ENCODE measurements at places on chromosomes 11 and 22. TPM values are rescaled to one million over a fixed set of nuclear protein-coding genes. Genes with fewer than 3 reads are reported as not detected.

The VPREB1 gene
- not detected for total RNA-seq

The MUC2 gene
- total RNA-seq = not detected

The DKK3 gene
- total RNA-seq = 771 TPM

The LRP5 gene
- total RNA-seq = 41.7 TPM

The OTOG gene
- not detected for total RNA-seq

The MS4A15 gene
- not detected for total RNA-seq

The FAM111B gene
- total RNA-seq = 19.3 TPM

The CSF2RB gene
- not detected for total RNA-seq

The SHANK3 gene
- total RNA-seq = 8.7 TPM

The RAC2 gene
- total RNA-seq = 13.2 TPM

The MMP7 gene
- total RNA-seq = 13.8 TPM

The FBLN1 gene
- total RNA-seq = 135 TPM

The LRRN4CL gene
- 0.24 TPM for total RNA-seq

The AAMDC gene
- 11.7 TPM for total RNA-seq

The SAA4 gene
- total RNA-seq = not detected

The SYCE3 gene
- 2.0 TPM for total RNA-seq

The ALDH3B1 gene
- 20.8 TPM for total RNA-seq

The SCARF2 gene
- 1.1 TPM for total RNA-seq

All from mammary epithelial cell (primary cell).